ENCODE measurements at places on chromosomes 12 and 14.

GRCh38 chr14:69572030-69572840 lies 2.4 kb downstream of the CCDC177 start:
- DNase-seq = no peak

DNA sequence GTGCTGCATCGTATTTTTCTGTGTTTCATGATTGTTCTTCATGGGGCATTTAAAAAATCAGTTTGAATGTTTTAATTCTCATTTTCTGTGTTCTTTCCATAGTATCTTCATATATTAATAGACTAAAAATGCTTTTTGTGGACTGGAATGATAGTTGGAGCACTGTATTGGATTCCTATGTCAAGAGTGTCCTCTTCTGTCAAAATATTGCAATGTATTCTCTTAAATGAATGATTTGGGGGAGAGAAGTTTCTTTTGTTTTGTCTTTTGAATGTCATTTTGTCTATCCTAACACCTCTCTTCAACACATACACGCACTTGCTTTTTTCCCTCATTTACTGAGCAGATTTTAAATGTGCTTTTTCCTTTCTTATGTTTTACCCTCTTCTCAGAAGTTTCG lies 4.7 kb upstream of the EIF2S3B start:
- no peak for DNase-seq

DNA sequence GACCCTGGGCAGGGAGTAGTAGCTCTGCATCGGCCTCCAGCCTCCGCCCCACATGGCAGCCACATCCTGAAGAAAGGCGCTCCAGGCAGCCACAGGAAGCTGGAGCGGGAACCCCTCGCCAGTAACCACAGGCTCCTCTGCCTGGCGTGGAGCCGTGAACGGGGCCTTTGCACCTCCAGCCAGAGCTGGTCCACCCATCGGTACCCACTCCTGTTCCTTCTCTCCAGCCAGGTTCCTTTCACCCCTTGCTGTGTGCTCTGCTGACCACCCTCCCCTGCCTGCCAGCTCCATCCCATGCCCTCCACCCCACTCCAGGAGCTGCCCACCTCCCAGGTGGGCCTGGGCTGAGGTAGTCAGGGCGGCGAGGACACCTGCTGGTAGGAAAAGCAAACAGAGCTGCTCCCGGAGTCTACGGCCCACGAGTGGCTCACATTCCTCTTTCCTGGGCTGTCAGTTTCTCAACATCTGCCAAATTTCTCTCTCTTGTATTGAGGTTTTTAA lies 2.7 kb downstream of the TGFB3 start:
- no peak for DNase-seq

DNA sequence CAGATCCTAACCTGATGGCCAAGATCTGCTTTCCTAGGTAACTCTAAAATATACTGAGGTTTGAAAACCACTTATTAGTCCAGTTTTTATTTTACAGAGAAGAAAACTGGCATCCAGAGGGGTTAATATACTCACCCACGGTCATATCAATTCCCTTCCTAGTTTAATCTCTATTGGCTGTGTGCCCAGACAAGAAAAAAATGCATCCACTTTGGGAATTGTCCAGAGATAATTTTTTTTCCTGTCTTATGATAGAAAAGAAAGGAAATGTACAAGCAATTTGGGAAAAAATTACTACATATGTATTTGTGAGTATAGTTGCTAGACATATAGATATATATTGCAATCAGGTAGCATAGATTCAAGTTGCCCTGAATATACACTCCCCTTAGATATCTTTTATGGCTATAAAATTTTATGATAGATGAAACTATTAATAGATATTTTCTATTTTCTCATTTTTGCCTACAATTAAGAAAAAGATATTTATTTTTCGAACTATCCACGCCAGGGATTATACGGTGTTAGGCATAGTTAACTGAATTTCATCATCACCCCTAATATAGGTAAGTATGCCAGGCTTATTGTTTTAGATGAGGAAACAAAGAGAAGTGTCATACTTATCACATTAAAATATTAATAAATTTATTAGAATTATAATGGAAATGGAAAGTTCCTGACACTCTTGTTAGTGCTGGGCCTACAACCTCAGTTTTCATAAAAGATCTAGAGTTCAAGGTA lies 100.5 kb upstream of the SLC38A2 start:
- no peak for DNase-seq
